ENCODE measurements at places on chromosomes 1 and 21.

DNA sequence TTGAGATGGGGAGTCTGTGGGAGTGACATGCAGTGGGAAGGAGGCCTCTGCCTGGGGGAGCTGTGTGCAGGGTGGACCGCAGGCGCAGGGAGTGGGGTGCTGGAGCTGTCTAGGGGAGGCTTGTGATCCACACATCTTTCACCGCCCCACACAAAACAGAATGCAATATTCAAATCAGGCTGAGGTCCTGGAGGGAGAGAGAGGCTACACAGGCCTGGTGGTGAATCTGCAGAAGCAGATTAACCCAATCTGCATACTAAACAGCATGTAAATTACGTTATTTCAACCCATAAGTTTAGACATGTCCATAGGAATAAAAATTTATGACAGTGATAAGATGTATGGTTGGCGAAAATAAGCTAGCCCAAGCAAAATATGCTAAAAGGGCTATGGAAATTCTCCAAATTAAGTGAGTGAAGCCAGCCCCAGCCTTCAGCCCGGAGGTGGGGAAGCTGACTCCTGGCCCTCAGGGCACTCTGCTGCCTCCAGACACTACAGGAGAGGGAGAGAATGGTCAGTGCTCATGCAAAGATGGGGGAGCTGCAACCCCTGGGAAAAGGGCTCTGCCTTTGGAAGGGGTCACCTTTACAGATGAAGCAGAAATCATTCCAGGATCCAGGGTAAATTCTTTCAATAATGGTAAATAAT, 156.2 kb upstream of the CTTNBP2NL start:
- no peak for DNase-seq

- DNase-seq: no peak
These were observed 1190.9 kb upstream of the PRMT6 start for GRCh38 chr1:105865546-105865945.

DNA sequence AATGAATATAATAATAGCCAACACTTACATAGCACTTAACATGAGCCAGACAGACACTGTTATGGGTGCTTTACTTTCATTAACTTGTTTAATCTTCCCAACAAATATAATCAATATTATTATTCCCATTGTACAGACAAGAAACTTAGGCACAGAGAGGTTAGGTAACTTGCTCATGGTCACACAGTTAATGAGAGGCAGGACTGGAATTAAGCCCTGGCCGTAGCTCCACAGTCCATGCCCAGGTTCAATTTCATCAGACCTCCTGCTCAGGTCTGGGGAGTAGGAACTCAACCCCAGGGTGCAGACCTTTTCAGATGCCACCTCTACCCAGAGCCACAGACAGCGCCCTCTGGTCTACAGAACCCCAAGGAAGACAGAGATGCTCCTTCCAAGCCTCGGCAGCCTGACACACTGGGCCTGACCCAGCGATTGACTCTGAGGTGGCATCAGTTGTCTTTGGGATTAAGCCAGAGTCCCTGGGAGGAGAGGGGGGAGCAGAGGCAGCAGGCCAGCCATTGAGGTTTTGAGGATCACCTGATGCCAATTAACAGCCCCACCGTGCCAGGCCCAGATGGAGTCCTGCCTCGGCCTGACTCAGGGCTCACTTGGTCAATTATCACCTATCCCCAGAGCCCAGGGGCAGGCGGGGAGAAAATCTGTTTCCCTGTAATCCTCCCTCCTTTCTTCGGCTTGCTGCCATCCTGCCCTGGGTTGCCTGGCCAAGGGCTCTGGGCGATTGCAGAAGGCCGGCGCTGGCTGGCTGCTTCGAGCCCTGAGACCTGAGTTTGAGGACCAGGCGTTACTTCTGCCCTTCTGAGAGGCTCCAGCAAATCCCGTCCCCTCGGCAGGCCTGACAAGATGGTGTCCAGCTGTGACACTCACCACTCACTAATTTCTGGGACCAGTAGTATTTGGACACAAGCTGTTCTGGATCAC, 116.7 kb downstream of the LACTBL1 start:
- no peak for DNase-seq

DNA sequence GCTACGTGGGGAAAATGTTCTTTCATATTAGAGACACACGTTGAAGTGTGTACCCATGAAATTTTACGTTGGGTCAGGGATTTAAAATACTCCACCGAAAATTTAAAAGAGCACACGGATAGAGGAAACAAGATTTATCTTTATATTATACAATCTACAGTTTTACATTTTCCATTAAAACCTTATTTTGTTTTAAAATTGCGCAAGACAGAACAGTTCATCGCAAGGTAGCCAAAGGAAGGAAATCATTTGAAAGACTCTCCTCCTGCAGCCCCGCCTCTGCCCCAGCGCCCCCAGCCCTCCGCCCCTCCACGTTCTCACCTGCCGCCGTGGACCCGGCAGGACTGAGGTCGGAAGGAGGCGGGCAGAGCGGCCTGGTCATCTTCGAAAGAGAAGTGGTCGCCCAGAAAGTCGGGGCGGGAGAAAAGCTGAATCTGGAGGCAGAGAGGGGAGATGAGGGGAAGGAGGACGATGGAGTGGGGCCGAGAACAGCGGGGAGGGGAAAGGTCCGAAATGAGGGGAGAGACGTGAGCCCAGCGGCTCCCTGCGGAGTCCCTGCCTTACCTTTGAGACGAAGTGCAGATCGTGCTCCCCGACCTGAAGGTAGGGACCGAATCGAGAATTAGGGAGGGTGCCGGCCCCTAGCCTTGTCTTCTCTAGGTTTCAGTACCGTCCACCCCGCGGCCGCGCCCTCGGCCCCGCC, 18.0 kb downstream of the CRYBG2 start:
- no peak for DNase-seq

- no peak for DNase-seq
These were observed 28.3 kb downstream of the SUCO start for GRCh38 chr1:172561252-172561651.
